ENCODE measurements at places on chromosomes 5 and 9.

- DNase-seq: no peak
These were observed 43.5 kb downstream of the SARDH start for GRCh38 chr9:133694686-133695085.

DNA sequence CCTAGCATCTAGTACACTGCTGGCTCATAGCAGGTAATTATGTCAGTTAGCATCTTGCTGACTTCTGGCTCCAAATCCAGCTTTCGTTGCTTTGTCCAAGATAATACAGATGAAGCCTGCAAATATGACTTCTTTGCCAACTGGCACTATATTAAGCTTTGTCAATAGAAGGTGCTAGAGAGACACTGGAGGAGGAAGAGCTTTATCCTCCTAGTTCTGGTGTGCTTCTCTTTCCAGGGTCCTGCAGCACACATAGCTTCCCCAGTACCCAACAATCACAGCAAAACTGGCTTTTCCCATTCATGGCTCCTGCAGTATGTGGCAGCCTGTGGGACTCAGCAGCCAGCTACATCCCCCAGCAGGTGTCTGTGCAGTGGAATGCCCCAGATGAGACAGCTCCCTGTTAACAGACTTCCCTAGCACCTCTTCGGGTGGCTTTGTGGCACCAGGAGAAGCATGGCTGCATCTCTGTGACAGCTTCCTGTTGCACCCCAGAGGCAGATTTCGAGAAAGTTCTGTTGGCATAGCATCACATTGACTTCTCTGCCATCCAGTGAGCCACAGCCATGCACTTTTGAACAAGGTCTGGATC, 147.8 kb downstream of the OXCT1 start:
- DNase-seq: no peak

DNA sequence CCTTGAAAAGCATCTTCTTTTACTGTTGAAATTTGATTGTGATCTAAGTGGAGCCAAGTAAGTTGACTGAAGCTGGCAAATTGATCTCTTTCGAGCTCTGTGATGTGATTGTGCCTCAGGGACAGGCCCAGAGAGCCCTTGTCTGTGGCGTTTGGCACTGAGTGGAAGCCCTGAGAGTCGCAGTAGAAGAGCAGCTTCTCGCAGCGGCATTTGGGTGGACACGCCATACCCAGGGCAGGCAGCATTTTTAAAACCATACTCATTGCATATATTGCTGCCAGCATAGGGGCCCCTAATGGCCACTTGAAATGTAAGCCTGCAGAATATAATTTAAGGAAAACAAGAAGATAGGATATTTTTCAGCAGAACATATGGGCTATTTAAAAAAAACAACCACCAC, 894 bp downstream of the LRRTM2 start:
- DNase-seq: no peak

GRCh38 chr5:168209997-168210396, 81.4 kb upstream of the WWC1 start:
- DNase-seq: no peak

DNA sequence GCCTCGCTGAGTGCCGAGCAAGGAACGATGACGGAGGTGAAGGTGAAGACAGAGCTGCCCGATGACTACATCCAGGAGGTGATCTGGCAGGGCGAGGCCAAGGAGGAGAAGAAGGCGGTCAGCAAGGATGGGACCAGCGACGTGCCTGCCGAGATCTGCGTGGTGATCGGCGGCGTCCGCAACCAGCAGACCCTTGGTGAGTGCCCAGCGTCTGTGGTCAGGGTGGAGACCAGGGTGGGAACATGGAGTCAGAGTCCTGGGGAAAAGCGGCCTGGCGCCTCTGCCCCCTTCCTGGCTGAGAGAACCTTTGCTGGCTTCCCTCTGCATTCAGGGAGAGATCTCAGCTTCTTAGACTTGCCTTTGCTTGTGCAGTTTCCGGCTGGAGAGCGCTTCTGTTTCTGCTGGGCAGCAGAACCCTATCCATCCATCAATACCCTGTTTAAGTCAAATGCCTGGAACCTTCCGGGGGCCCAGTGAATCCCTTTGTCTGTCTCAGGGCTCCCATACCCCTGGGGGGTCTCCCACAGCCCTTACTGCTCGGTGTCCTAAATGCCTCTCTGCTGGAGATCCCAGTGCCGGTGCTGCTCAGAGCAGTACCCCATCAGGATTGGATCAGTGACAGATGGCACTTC, 89.6 kb downstream of the AMBP start:
- no peak for DNase-seq

GRCh38 chr5:84273517-84273883, 111.2 kb downstream of the EDIL3 start:
- DNase-seq: no peak

GRCh38 chr9:34430843-34431437, 27.4 kb downstream of the FAM219A start:
- no peak for DNase-seq
